ENCODE measurements at places on chromosomes 2 and 18.

- DNase-seq = peak; percentile 41
Observed at GRCh38 chr18:67117804-67118203, 398.7 kb downstream of the DSEL start.

GRCh38 chr18:25662272-25662671 lies 310.3 kb upstream of the ZNF521 start:
- DNase-seq = no peak

DNA sequence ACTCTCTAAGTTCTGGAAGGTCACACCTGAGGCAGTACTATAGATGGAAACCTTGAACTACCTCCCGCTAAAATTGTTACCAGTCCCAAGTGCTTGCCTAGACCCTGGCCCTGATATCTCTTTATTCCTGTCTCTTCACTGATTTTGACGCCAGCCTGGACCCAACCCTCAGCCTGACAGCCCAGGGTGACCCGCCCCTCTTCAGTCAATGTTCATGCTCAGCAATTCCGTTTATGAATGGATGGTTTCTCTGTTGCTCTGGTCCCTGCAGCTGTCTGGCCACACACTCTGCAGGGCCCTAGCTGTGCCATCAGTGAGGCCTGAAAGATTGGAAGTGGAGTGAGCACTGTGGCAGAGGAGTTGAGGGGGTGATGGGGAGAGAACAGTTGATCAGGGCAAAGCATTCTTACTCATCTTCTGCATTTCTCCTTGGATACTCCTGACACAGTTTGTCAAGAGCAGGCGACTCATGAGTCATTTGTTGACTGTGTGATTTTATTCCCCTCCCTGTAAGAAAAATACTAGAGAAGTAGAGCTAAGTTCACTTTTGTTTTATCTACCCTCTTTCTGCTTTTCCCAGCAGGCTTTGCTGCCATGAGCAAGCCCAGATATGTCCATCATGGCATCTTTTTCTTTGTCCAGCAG lies 46.0 kb downstream of the NPAS2 start:
- peak; percentile 85 for DNase-seq

DNA sequence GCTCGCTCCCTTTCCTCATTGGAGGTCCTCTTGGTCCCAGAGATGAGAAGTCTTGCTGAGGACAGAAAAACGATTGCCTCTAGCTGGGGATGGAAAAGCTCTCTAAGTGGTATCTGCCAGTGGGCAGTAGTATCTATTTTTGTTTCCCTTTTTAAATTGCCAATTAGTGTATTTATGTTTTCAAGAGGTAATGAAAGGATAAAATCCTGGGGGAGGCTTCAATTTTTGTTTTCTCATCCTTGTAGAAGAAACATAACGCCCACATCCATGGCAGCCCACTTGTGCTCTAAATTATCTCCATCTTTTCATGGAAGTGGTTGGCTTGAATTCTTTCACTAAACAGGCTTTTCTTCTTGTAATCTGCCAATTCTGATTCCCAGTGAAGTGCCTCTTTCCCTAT lies 14.3 kb downstream of the ANKRD29 start:
- DNase-seq = no peak

DNA sequence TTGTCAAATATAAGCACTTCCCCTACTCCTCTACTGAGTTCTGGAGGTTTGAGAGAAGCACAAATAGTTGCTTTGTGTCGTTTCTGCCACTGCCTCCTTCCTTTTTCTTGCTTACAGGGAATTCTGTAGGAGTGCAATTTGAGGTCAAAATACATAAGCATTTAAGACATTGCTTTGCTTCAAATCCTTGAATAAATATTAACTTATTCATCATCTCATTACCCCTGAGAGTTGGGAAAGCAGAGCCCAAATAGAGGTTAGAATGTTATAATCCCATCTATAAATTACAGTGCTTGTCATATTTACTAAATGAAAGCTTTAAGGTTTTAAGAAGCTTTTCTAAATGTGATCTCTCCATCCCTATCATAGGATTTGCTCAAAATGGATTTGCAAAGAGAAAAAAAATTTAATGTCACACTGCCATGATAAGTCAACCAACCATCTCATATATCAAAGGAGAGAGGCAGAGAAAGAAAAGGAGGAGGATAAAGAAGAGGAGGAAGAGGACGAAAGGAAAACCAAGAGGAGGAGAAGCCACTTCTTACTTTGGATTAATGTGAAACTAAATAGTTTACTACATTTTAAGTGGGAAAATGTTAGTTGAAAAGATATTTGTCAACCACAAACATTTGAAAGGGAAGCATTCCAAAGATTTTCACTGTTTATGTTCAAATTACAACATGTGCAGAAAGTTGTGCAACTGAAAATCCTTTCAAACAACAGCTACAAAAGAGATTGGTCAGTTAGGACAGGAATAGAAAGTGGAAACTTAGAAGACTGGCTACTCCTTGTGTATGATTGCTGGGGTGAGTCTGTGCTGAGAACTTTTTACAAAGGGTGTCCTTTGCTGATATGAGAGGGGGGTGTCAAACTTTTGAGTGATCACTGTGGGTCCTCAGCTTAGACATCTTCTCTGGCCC lies 277.3 kb upstream of the FN1 start:
- DNase-seq = peak; percentile 89

DNA sequence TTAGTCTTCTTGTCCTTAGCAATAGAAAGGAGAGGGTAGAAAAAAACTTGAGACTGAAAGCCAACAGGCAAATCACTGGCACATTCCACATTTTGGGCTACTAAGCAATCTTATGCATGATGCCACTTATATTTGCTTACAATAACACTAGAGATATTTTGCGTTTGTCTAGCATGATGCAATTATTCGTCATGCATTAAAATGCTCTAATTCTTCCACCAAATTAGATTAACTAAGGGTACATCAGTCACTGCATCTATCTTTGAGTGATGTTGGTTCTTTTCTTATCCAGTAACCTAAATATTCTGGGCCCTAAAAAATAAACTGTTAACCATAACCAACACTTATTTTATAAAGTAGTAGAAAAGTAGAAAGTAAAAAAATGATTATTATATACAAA lies 1311.7 kb upstream of the CDH2 start:
- DNase-seq = no peak

- DNase-seq = peak; percentile 22
Observed at GRCh38 chr2:231800493-231801091, 14.3 kb downstream of the COPS7B start.

GRCh38 chr2:239381709-239382134 lies 19.1 kb downstream of the HDAC4 start:
- DNase-seq = no peak

GRCh38 chr2:76009484-76009883 lies 298.8 kb upstream of the GCFC2 start:
- no peak for DNase-seq

DNA sequence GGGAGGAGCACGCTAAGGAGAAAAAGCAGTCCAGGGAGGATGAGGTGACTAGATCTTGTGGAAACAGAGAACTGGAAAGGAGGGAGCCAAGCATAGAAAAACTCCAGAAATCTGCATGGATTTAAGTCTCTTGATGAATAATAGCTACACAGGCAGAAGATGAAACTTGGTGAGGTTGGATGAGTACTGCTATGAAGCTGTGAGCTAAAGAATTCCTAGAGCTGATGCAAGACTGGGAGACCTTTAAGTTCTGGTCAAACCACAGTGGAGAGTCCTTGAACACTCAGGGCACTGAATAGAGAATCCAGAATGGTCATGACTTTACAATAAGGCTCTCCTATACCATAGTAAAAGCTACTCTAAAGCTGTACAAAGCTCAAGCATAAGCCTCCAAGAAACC lies 18.4 kb upstream of the PIEZO2 start:
- peak; percentile 57 for DNase-seq

DNA sequence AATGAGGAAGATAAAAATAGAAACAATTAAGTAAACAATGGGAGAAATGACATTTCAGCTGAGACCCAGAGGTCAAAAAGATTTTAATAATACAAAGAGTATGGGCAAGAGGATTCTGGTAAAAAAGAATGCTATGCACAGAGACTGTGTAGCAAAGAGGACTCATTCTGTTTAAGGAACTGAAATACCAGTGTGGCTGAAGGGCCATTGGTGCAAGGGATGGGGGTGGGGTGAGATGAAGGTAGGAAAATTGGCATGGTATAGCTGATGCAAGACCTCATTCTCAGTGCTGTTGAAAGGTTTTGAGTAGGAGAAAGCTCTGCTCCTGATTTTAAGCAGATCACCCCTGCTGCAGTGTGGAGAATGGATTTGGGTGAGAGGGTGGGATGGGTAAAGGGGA lies 10.8 kb downstream of the GALNT1 start:
- DNase-seq = no peak

DNA sequence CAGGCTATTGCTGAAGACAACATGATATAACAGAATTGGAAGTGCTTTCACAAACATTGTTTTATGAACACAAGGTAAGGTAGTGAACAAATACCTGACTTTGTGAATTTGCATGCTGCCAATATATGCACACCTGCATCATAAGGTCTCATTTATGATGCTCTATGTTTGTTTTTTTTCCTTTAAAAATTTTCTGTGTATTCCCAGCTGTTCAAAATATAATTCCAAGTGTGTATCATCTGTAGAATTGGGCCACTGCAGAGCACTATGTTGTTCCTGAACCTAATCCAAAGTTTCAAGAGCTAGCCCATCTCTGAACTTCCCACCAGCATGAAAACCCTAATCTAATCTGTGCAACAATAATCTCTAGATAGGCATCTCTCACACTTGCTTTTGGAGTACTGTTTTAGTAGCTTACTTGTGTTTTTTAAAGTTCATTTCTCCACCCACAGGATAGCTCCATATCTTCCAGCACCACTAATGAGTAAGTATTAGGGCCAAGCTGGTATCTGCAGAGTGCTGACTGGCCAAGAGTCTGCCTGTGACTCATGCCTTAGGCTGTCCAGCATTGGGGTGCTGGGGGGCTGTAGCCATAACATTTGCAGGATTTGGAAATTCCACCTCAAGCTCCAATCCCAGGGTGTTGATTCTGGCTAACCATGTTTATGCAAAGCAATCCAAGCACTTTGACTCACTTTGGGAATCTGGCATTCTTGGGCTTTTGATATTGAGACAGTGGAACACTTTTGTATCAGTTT lies 208.2 kb upstream of the REV1 start:
- peak; percentile 95 for DNase-seq

- DNase-seq = no peak
Observed at GRCh38 chr18:23956483-23956882, 58.1 kb upstream of the TTC39C start.

DNA sequence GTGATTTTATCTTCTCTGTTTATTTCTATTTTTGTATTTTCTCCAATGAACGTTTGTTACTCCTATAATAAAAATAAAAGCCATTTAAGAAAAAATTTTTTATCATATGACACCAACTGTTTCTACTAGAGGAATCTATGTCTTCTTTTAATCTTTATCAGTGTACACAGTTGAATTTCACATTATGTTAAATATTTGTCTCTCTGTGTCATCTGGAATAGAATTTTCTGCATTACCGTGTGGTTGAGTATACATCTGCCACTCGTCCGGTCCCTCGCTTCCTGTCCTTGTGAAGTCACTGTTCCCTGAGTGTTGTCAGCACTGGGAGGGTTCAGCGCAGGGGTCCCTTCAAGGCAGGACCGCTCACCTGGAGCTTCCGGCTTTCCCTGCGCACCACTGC lies 99.2 kb downstream of the LDLRAD4 start:
- no peak for DNase-seq

DNA sequence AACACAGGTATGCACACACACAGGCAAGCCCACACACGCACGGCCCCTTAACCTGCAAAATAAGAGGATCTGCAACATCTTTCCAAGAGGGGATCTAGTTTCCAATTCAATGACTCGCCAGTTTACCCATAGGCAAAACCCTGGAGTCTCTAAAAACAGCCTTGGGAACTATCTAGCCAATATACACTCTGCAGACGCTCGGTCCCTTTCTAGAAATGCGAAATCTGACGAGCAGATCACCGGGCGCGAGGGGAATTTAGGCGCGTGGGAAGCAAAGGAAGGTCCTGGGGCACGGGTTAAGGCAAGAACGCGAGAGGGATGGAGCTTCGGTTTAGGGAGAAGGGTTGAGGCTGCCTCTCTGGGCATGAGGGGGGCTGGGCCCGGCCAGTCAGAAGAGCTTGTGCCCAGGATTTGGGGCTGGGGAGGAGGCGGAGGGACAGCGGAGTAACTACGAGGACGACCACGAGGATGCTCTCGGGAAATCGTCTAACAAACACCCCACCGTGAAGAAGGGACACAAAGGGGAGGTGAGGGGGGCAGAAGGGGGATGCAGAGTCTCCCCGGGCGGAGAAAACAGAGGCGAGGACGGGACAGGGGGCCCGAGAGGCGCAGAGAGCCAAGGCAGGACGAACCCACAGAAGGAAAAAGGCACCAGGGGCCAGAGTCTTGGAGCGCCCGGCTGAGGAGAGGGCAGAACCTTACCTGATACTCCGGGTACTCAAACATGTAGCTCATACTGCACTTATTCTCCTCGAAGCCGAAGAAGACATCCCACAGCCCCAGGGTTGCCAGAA lies 542 bp downstream of the PGAP1 start:
- DNase-seq = peak; percentile 32

DNA sequence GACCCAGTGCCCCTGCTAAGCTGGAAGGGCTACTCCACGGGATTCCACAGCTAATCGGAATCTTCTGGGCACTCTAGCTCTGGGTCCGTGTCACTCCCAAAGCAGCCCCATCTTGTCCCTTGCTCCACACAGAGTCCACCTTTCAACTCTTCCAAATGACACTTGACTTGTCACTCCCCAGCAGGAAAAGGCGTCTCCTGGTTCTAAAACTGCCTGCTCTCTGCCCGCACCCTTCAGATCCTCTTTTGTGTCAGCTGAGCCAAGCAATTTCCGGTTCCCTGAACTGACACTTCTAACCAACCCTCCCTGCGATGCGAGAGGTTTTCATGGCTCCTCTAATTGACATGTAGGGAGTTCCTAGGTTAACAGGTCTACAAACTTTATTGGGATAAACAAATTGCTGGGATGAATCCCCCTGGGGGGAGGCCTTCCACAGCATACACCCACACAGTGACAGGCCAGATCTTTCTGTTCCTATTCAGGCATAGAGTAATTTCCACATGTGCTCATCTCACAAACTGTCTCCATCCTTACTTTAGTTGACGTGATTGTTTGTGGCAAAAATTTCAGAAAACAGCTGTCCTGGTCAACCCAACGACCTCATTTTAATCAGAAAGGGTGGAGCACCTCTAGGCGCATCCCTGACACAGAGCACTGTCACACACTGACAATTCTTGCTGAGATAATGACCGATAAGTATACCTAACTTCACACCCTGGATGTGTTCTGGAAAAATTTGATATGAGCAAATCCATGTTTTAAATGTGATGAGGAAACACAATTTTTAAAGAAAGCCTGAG lies 104.9 kb downstream of the RBMS1 start:
- peak; percentile 56 for DNase-seq

- peak; percentile 39 for DNase-seq
Observed at GRCh38 chr2:207408086-207408794, 121.5 kb upstream of the CREB1 start.

DNA sequence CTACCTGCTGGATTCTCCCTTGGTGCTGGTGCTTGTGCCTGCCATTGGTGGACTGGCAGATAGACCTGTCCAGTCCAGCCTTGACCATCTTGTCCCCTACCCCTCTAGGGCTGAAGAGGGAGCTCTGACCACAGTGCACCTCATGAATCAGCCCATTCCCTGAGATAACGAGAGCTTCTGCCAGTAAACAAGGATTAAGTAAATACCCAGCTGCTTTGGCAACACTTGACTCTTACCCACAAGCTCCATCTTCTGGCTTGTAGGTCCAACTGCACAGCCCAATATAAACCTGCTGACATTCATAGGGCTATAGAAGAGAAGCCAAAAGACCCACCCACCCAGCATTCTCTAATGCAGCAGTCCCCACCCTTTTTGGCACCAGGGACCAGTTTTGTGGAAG lies 186.4 kb downstream of the PIK3C3 start:
- no peak for DNase-seq

- DNase-seq = peak; percentile 64
Observed at GRCh38 chr2:69554981-69555380, 88.6 kb downstream of the AAK1 start.

- DNase-seq = peak; percentile 3
Observed at GRCh38 chr2:121159291-121160071, 125.5 kb downstream of the TFCP2L1 start.
